Aorta (tissue), 5 donors: ENCODE measurements at places on chromosomes 4 and X.

DNA sequence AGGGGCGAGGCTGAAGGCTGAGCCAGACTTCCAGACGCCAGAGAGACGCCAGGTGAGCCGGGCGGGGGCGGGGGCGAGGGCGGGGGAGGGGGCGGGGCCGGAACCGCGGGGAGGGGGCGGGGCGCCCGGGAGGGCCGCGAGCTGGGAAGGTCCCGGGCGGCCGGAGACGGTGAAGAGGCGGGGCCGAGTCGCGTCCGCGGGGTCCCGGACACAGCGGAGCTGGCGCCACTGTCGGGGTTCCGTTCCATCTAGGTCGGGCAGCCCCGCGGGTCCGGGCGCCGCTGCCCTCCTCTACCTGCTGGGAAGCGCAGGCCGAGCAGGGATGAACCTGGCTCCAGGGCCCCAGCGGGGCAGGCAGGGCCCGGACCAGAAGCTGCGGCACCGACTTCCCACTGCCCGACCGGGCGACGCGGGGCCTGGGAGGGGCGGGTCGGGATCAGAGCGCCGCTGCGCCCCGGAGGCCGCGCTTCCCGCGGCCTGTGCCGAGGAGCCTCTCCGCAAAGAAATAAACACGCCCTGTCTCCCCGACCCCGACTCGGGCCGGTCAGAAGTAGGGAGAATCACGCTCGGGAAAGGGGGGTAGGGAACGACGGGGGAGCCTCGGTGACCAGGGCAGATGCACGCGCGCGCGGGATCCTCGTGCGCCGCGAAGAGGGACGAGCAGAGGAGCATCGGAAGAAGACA lies 10.6 kb downstream of the HMX1 start:
- no peak overlapping the region for H3K4me3 ChIP-seq
- H3K4me1 ChIP-seq, result no peaks in the 10 kb centered on the region
- no peaks in the 10 kb centered on the region for H3K36me3 ChIP-seq
- H3K27ac ChIP-seq, result no peak overlapping the region
- no peaks in the 10 kb centered on the region for H3K27me3 ChIP-seq

DNA sequence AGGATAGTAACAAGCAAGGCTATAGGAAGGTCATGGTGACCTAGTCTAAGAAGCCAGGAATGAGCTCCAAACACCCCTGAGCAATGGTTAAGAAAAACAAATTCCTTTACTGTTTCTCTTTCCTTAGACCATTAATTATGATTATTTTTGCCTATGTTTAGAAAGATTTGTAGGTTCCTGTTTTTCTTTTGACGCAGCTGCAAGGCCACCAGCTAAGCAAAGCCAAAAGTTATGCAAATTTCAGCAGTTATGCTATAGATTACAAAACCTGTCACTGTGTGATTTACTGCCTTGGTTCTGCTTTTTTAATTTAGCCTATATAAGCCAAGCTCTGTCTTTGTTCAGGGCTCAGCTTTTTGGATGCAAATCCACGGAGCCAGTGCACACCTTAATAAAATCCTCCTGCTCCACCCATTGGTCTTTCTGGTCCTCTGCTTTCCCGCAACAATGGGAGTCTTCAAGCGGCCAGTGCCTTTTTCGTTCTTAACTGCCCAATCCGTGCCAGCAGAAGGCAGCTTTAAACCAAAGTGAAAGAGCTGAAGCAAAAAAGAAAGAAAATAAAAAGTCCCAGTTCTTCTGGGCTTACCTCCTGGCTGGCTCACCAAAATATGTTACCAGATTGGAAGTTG lies 1.4 kb upstream of the CEP135 start:
- H3K36me3 ChIP-seq, result no peaks in the 10 kb centered on the region
- H3K27me3 ChIP-seq, result no peaks in the 10 kb centered on the region
- peak overlapping the region; percentile 58 for H3K4me3 ChIP-seq
- H3K4me1 ChIP-seq, result no peaks in the 10 kb centered on the region
- DNase-seq, result no peak

DNA sequence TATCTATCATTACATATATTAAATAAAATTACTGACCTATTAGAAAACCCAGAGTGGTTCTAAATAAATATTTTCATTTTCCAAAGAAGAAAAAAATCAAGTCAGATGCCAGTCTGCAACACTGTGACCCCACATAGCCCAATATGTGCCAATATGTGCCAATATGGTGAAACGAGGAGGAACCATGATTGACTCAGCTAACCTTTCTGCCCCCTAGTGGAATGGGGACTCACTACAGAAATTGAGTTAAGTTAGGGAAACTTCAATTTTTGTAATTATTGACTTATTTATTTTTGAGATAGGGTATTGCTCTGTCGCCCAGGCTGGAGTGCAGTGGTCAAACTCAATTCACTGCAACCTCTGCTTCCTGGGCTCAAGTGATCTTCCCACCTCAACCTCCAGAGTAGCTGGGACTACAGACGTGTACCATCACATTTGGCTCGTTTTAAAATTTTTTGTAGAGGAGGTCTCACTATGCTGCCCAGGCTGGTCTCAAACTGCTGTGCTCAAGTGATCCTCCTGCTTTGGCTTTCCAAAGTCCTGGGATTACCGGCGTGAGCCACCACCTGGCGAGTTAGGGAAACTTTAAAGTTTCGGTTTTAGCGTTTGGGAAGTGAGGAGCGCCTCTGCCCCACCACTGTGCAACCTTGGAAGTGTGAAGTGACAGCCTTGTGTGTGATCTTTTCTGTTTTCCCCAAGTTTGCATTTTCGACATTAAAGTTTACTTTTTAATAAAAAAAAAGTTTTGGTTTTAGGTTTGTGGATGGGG lies 116.8 kb upstream of the SHISA3 start:
- no peaks in the 10 kb centered on the region for H3K4me1 ChIP-seq
- no peak overlapping the region for H3K4me3 ChIP-seq
- no peaks in the 10 kb centered on the region for H3K36me3 ChIP-seq
- DNase-seq, result no peak
- no peaks in the 10 kb centered on the region for H3K27me3 ChIP-seq
- H3K27ac ChIP-seq, result no peak overlapping the region

DNA sequence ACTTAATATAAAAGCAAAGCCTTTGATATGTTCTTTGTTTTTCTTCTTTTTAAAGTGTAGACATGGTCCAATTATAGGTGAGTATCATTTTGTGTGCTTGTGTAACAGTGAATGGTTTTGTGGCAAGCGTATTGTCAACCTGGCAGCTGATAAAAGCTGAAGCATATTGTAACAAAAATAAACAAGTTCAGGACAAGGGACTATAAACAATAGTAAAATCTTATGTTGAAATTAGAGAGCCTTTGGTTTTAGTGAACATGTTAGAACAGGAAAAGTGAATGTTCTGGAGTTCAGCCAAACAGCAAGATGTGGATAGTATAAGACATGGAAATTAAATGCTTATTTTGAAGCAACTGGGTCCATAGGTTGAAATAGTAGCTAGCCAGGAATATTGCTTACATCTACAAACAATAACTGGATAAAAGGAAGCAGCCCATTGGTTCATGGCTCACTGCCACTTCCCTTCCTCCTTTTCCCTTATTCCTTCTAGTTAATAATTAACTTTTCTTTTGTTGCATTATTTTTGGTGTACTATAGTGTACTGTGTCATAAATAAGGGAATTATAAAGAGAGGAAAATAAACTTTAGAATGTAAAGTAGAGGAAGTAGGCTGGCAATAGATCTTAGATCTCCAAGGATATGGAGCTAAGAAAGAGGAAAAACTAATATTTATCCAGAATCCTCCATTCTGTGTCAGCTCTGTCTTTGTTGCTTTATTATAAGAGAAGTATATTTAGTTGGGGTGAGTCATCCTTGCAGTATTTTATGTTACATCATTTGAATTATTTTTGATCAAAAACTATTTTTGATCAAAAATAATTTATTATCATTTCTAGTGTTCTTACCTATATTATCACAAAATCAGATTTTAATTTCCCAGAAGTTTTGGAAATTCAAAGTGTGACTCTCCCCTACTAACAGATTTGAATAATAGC lies 65.6 kb downstream of the MRPL1 start:
- H3K36me3 ChIP-seq, result no peaks in the 10 kb centered on the region
- no peak overlapping the region for H3K4me3 ChIP-seq
- H3K4me1 ChIP-seq, result no peaks in the 10 kb centered on the region
- H3K27me3 ChIP-seq, result no peaks in the 10 kb centered on the region
- DNase-seq, result no peak
- no peak overlapping the region for H3K27ac ChIP-seq

DNA sequence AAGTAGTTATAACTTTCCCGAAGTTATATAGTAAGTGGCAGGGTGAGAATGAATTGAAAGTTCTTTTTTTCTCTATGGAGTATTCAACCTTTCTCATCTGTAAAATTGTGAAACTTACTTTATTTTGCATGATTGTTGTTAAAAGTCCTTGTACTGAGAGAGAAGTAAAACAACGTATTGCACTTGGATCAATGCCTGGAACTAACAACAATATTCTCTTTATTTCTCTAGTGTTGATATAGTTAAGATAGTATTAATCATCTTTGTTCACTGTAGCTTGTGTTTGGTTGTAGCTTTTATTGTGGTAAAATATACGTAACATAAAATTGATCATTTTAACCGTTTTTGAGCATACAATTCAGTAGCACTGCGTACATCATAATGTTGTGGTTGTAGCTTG lies 48.7 kb downstream of the STIM2 start:
- no peak for DNase-seq
- H3K36me3 ChIP-seq, result no peaks in the 10 kb centered on the region
- H3K4me1 ChIP-seq, result peaks cover 5% of the 10 kb centered on the region
- no peaks in the 10 kb centered on the region for H3K27me3 ChIP-seq
- no peak overlapping the region for H3K4me3 ChIP-seq
- no peak overlapping the region for H3K27ac ChIP-seq

- H3K27ac ChIP-seq, result no peak overlapping the region
- no peaks in the 10 kb centered on the region for H3K4me1 ChIP-seq
- no peak overlapping the region for H3K4me3 ChIP-seq
These were observed 443.3 kb upstream of the FAT1 start for GRCh38 chr4:187166886-187167512.

GRCh38 chr4:130197946-130198345 lies 1102.0 kb downstream of the C4orf33 start:
- H3K4me3 ChIP-seq, result no peak overlapping the region
- no peaks in the 10 kb centered on the region for H3K36me3 ChIP-seq
- no peak overlapping the region for H3K27ac ChIP-seq

GRCh38 chr4:94540476-94540875 lies 88.7 kb downstream of the PDLIM5 start:
- no peaks in the 10 kb centered on the region for H3K27me3 ChIP-seq
- no peaks in the 10 kb centered on the region for H3K36me3 ChIP-seq
- H3K27ac ChIP-seq, result no peak overlapping the region
- no peak for DNase-seq
- H3K4me1 ChIP-seq, result peaks cover 3% of the 10 kb centered on the region

DNA sequence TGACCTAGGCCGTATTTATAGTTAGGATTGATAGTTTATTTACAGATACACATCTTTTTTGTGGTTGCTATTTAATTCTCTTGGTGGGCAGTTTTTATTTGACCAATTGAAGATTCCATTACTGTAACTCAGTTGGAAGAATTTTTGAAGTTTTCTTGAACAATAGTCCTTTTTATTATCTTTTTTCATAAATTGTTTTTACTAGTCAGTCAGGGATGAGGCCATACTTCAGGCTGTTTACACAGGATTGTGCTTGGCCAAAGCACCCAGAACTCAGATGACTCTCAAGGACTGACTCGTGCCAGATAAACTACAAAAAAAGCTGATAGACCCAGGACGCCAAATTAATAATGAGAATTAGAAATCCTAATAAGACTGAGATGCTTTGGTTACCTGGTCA lies 7.0 kb downstream of the HERC3 start:
- no peak overlapping the region for H3K4me3 ChIP-seq
- no peaks in the 10 kb centered on the region for H3K27me3 ChIP-seq

- peak; percentile 7 for DNase-seq
- H3K4me1 ChIP-seq, result no peaks in the 10 kb centered on the region
- H3K27ac ChIP-seq, result no peak overlapping the region
- no peak overlapping the region for H3K4me3 ChIP-seq
- H3K36me3 ChIP-seq, result no peaks in the 10 kb centered on the region
These were observed 6.2 kb upstream of the CSF2RA start for GRCh38 chrX:1262369-1262768.
